ENCODE measurements at places on chromosomes 6 and 20.
A peak's percentile ranks its signal among the peaks of the same experiment; 100 is the strongest.

- DNase-seq = no peak
Measured at GRCh38 chr6:144223686-144224085, 61.4 kb upstream of the UTRN start.

- DNase-seq = peak; percentile 78
Measured at GRCh38 chr6:142361779-142362750, 60.3 kb downstream of the ADGRG6 start.

DNA sequence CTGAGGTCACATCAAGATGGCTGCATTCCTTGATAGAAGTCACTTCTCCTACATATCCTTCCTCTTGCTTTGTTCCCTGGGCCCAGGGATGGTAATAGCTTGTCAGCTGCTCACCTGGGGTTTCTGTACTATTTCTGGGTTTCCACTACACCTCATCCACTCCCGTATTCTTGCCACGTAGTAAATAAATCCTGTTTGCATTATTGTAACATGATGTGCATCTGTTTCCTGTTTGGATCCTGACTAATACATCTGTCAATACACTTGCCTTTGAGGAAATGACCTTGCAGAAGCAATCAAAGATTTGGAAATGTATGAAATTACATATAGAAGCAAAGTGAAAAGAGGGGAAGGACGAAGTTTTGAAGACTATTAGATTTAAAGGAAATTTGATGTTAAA, 619.0 kb downstream of the PHF3 start:
- DNase-seq = no peak

GRCh38 chr6:158050107-158050735, 68.6 kb downstream of the SYNJ2 start:
- no peak for DNase-seq

DNA sequence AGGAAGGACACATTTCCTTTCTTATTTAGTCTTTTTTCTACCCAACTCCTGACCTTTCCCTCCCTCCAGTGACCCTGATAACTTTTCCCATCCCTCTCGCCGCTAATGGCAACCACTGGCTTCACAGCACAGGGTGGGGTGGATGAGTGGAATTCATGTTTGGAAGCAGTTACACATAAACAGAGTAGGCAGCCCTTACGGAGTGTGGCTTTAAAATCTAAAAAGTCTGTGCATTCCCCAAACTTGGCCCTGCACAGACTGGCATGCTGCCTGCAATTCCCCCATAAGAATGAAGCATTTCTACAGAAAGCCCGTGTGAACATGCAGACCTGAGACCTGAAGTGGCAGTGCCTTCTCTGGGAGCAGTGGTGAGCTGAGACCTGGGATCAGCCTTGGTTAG, 275.9 kb upstream of the PRND start:
- no peak for DNase-seq

DNA sequence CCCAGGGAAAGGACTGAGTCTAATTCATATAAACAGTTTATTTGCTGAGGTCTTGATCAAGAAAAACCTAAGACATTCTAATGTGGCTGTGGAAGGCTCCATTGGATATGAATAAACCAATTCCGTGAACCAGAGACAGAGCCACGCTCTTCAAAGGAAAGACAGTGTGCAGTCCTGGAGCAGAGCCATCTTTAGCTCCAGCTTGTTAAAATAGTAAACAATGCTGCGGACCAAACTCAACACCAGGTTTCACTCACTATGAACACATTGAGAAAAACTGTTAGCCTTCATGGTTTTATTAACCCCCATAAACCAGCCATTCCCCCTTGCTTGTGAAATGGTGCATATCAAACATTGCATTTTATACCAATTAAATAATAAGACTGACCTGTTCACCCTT, 61.9 kb downstream of the COL9A1 start:
- DNase-seq = no peak

- DNase-seq = peak; percentile 81
Measured at GRCh38 chr6:150940941-150941340, 75.4 kb downstream of the MTHFD1L start.

DNA sequence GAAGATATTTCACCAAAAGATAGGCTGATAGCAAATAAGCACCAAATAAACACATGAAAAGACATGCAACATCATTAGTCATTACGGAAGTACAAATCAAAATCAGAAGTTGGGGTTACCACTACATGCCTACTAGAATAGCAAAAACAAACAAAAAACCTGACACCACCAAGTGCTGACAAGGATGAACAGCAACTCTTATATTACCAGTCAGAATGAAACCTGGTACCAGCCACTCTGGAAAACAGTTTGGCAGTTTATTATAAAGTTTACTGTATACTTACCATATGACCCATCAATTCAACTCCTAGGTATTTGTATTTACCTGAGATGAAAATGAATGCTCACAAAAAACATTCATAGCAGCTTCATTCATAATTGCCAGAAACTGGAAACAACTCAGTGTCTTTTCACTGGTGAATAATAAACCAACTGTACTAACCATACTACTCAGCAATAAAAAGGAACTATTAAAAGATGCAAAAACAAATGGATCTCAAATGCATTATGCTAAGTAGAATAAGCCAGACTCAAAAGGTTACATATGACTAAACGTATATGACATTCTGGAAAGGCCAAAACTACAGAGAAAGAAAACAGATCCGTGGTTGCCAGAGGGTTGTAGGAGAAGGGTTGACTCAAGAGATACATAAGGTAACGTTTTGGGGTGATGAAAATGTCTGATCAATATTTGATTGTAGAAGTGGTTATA, 33.0 kb downstream of the NUP153 start:
- no peak for DNase-seq

DNA sequence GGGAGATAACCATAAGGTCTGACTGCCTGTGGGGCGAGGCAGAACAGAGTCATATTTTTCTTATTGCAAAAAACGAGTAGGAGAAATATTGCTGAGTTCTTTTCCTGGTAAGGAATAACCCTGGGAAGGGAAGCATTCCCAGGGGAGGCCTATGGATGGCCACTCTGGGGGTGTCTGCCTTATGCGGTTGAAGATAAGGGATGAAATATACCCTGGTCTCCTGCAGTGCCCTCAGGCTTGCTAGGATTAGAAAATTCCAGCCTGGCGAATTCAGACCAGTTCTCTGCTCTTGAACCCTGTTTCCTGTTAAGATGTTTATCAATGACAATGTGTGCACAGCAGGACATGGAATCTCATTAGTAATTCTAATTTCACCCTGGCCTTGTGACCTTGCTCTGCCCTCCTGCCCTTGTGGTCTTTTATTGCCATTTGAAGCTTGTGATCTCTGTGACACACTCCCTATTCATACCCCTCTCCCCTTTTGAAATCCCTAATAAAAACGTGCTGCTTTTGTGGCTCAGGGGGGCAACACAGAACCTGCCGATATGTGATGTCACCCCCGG, 491.1 kb upstream of the EYS start:
- no peak for DNase-seq

DNA sequence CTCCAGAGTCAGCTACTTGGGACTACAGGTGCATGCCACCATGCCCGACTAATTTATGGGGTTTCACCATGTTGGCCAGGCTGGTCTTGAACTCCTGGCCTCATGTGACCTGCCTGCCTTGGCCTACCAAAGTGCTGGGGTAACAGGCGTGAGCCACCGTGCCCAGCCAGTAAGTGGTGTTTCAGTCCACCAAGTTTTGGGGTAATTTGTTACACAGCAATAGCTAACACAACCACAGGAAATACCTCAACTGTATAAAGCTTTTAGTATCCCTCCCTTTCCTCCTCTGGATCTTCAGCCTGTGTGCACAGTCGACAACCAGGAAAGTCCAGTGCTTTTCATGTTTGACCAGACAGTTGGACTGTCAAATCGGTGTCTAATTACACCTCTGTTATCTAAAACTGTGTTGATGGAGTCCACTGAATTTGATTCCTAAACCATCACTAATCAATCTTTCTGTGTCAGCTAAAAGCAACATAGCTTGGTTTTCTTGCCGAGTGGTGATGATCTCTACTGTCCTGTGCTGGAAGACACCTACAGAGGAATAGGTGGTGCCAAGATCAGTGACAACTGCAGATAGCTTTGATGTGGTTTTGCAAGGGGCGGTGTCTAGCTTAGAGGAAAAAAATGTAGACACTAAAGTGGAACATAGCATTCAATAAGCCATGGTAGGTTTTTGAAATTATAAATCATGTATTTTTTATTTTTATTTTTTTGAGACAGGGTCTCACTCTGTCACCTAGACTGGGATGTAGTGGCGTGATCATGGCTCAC, 22.2 kb upstream of the ZBTB2 start:
- DNase-seq = no peak

DNA sequence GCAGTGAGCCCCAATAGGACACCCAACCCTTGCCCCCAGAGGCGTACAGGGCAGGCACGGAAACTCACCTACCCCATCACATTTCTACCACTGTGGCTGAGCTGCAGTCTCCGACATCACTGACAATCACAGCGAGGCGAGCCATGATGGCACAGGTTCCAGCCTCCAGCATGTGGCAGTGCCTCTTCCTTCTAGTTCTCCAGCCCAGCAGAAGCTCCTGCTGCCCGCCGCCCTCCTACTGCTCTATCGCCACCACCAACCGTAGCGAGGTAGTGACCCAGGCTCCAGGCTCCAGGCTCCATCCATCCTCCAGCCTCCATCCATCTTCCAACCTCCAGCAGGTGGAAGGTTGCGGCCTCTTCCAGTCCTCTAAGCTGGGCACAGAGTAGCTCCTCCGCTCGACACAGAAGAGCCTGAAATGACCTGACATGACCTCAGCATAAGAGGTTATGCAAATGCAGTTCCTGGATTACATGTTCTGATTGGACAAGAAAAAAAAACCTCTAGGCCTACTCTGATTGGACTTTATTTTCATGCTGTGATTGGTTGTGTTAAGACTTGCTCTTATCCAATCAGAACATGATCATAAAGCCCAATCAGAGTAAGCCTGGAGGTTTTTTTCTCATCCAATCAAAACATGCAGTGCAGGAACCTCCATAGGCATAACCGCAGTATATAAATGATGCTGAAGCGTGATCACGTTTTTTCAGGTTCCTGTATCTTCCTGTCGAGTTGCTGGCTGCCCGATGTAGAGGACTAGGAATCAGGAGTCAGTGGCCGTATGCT, 438.9 kb upstream of the ZNF337 start:
- DNase-seq = no peak

- peak; percentile 62 for DNase-seq
Measured at GRCh38 chr6:2426561-2427340, 181.3 kb upstream of the GMDS start.

DNA sequence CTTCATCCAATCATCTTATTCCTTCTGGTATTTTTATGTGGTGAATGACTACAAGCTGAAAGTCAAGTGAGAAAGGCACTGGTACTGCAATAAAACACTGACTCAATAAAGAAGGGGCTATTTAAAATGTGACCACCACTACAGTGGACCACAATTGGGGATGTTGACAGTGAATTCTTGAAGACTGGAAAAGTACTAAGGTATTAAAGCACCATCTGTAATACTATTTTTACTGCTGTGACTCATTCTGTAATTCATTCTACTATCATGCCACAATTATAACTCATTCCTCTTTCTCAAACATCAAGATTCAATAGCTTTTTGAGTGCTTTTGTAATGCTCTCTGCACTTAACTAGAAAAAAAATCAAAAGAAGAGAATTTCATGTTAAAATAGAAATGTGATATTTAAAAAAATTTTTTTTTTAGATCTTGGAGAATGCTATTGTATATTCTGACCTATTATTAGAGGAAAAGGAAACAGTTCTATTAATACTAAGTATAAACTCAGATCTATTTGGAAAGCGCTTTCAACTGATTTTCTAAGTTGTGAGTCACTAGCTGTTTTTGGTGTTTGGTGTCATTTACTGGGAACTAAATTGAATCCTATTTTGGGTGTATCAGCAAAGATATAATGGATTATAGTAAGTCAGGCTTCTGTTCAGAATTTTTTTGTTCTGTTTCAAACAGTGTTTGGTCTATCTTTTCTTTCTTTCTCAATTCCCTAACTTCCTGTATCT, 104.7 kb upstream of the TMEM170B start:
- peak; percentile 73 for DNase-seq

DNA sequence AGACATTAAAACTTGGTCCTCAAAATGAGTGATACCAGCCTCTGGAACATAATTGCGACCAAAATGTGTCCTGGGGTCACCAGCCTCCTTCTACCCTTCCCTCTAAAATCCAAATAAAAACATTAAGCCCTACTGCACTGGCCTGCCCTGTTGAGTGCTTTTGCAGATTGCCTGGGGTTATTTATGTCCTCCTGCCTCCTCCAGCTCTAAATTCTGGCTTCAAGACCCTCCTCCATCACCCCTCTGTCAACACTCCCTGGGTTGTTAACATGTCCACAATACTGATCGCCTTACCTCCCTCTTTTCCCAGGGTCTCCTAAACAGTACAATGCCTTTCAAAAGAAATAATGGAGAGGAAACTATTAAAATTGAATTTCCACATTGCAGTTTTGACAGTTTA, 327.5 kb downstream of the NRN1 start:
- DNase-seq = no peak

- no peak for DNase-seq
Measured at GRCh38 chr6:168866534-168866933, 387.1 kb downstream of the THBS2 start.

GRCh38 chr6:166911248-166911677, 45.1 kb downstream of the RNASET2 start:
- no peak for DNase-seq

DNA sequence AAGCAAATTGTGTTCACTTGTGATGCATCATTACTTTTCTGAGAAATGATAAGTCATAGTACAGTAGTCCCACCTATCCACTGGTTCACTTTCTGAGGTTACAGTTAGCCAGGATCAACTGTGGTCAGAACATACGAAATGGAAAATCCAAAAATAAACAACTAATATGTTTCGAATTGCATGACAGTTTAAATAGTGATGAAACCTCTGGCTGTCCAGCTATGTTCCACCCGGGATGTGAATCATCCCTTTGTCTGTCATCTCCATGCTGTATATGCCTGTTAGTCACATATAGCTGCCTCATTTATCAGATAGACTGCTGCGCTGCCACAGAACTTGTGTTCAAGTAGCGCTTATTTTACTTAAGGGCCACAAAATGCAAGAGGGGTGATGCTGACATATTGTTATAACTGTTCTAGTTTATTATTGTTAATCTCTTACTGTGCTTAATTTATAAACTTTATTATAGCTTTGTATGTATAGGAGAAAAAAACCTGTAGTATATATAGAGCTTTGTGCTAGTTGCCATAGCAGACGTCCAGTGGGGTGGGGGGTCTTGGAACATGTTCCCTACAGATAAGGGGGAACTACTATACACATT, 29.2 kb downstream of the AFDN start:
- DNase-seq = peak; percentile 66

GRCh38 chr20:44026647-44027342, 112.1 kb downstream of the TOX2 start:
- peak; percentile 34 for DNase-seq

DNA sequence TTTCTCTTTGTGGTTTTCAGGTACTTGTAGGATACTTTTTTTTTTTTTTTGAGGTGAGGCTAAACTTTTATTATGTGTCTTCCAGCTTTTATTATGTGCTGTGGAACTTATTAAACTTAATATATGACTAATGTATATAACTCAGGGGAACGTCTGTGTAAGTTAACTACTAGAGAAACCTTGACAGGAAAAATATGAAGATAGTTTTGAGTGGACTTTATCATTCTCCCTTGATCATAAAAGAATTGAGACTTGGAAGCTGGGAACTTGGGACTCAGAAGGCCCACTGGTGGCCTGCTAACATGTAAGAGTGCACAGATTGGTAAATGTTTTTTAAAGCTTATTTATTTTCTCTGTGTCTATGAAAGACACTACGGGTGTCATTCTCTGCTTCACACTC, 73.1 kb downstream of the CARMIL1 start:
- DNase-seq = no peak

GRCh38 chr6:157456524-157456829, 75.5 kb downstream of the ZDHHC14 start:
- no peak for DNase-seq

GRCh38 chr20:57124800-57125517, 141.5 kb downstream of the BMP7 start:
- no peak for DNase-seq

Measured in GM04503 (cell line).